ENCODE measurements at places on chromosomes 2 and 18.

GRCh38 chr2:70143314-70144150 lies 47.3 kb downstream of the C2orf42 start:
- no peak for DNase-seq

DNA sequence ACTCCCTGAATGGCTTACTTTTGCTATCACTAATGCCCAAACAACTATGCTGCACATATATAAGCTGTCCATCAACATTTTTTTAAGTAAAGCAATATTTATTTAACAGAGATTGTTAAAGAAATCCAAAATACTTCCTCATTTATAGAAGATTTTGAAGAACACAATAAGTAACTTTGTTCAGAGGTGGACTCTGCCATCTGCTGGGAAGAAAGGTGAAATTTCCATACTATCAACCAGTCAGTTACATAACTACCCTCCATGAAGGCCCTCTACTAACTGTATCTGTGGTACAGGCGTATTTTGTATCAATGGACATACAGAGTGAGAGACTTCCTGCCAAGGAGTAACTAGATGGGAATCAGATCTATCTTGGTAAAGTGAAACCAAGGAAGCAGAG lies 106.0 kb downstream of the DTNB start:
- DNase-seq: peak; percentile 29

DNA sequence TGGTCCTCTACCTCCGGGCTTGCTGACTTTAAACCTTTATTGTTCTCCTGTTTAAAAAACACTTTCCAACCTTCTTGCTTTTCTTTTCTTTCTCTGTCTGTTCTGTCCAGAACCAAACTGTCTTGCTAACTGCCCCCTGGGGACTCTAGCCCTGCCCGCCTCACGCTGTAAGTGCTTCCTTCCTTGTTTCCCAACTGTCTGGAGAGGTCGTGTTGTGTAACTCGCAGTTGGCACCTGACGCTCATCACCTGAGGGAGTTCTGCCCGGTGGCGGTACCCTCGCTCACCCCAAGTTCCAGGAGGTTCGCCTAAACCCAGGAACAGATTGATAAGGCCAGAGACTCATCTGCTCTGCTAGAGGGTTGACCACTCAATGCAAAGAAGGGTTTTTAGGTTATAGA lies 123.4 kb downstream of the MTCL1 start:
- no peak for DNase-seq

GRCh38 chr2:176122052-176122682 lies 352 bp upstream of the HOXD9 start:
- peak; percentile 67 for DNase-seq

DNA sequence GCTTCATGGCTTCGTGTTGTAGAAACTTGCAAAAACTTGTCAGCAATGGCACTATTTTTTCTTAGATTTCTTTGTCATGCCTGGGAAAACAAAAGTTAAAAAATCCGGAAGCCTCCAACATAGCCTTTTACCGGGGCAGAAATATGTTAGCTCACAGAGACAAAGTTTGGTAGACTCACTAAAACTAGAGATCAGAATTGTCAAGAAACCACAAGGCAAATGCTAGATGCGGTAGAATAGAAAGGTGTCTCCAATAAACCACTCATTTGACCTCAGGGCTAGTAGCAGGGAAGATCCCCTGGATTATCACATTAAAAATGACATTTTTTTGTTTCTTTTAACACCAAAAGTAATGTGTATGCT lies 405 bp downstream of the CASP10 start:
- no peak for DNase-seq

- DNase-seq: no peak
Observed at GRCh38 chr2:165634855-165635254, 159.2 kb downstream of the GALNT3 start.

DNA sequence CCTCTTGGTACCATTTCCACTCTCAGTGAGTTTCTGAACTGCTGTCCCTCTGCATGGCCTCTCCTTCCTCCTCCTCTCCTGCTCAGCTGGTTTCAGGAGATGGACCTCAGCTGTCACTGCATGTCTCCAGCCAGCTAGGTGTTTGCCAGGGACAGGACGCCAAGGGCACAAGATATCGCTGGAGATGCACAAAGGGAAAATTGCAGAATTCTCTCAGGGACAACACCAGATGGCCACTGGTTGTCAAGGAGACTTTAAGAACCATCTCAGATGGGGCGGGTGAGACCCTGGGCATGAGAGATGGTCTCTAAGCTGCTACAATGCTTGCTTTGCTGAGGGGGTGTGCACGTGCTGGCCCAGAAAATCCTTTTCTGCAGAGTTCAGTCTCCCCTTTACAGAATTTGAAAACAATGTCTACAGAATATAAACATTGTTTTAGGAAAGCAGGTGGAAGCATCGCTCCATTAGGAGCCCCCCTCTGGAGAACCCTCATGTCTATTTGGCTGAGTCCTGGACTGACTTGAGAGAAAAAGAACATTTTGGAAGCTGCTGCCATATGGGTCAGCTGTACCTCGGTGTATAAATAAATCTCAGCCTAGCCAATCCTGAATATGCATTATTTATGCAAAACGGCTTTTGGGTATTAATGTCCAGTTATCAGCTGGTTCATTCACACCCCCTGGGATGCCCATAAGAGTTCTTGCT lies 57.8 kb upstream of the SPP2 start:
- no peak for DNase-seq

DNA sequence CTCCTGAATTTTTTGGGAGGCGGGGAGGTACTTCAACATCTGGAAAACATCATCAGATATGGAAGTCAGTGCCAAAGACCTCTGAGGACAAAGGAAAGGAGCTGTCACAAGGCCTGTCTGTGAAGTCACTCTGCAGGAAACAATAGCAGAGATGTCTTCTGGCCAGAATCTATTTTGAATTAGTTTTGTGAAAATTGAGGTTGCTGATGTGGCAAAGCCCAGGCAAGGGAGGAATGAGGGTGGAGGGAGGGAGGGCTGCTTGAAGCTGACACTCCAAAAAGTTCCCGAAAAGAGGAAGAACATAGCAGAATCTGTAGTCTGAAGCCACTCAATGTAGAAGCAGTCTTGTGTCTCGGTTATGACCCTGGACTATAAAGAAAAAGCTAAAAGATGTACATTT lies 151.1 kb upstream of the LHCGR start:
- no peak for DNase-seq

DNA sequence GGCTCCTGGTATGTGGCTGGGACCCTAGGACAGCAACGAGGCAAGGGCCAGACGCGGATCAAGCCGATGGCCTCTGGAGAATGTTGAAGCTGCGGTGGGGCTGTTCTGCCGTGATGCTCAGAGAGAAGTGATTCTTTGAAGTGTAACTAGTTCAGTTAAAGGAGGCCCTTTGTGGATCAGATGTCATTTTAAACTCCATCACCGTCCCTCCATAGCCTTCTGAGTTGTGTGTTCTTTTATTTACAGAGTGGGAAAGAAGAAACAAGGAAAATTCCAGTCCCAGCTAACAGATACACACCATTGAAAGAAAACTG lies 403 bp downstream of the PNO1 start:
- no peak for DNase-seq

DNA sequence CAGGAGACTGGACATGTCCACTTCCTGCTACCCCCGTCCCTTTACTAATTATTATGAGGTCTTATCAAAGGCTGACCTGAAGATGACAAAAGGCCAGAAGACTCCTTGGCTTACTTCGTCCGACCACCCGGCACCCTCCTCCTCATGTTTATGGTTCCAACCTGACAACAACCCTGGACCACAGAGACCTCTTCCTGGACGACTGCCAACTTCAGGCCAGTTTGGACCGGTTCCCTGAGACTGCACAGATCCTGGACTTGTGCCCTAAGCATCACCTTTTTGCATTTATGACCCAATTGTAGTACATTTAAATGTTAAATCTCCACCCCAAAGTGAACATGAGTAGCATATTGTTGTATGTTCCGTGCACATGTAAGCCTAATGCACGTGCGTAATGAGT lies 5.8 kb downstream of the DRC1 start:
- no peak for DNase-seq

- DNase-seq: no peak
Observed at GRCh38 chr2:10201201-10201600, 78.7 kb downstream of the RRM2 start.

- no peak for DNase-seq
Observed at GRCh38 chr18:73038336-73038735, 170.5 kb upstream of the NETO1 start.

DNA sequence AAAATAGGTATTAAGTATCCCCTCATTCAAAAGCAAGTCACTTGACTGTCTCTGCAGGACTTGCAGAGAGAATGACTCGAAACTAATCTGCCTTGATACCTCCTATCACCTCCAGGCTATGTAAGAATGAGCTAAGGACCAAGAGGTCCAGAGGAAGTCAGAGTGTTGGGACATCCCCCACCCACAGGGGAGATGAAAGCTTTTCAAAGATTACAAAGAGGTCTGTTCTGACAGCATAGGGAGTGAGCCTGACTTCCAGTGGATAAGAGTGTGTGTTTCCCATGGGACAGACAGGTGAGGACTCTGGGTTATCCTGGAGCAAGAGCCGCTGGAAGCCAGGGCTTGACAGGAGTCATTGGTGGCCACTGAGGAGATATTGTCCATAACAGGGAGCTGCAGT lies 85.0 kb upstream of the TACR1 start:
- DNase-seq: no peak

GRCh38 chr18:8800876-8801262 lies 95.5 kb downstream of the MTCL1 start:
- no peak for DNase-seq

DNA sequence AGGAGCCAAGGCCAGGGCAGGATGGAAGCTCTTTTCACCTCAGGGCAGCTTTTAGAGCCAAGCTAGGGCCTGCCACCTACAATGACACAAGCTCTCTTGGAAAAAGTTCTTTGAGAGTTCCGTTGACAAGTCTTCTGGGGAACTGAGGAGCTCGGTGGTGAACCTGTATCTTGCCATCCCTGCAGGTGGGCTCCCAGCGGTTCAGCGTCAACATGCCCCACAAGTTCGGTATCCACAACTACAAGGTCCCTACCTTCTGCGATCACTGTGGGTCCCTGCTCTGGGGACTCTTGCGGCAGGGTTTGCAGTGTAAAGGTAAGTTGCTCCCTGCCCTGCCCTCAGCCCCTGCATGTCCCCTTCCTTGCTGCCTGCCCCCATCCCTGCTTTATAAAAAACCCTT lies 312.8 kb upstream of the EPAS1 start:
- no peak for DNase-seq

- DNase-seq: no peak
Observed at GRCh38 chr2:168602846-168603401, 146.9 kb downstream of the CERS6 start.

- DNase-seq: no peak
Observed at GRCh38 chr2:232979871-232980461, 33.1 kb downstream of the NGEF start.

DNA sequence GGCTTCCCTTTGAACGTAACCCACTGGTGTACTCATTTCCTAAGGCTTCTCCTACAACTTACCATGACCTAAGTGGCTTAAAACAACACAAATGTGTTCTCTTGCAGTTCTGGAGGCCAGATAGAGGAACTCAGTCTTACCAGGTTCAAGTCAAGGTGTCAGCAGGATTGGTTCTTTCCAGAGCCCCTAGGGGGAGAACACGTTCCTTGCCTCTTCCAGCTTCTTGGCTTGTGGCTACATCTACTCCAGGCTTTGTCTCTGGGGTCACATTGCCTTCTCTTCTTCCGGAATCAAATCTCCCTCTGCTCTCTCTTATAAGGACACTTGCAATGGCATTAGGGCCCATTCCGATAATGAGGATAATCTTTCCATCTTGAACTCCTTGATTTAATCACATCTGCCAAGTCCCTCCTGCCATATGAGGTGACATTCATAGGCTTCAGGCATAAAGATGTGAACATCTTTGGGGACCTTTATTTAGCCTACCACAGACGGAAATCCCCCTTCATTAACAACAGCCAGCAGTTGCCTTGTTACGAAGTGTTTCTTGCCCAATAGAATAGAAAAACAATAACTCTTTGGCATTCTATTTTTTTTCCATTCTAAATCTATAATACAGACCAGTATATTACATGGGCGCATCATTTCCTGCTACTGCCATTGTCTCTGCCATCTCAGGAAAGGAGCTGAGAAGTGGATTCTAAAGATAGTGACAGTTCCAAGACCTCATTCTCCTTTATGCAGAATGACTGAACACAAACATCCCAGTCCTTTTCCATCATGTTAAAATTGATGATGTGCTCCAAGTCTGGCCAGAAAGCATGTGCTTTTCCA lies 362.0 kb downstream of the ZNF521 start:
- DNase-seq: no peak

DNA sequence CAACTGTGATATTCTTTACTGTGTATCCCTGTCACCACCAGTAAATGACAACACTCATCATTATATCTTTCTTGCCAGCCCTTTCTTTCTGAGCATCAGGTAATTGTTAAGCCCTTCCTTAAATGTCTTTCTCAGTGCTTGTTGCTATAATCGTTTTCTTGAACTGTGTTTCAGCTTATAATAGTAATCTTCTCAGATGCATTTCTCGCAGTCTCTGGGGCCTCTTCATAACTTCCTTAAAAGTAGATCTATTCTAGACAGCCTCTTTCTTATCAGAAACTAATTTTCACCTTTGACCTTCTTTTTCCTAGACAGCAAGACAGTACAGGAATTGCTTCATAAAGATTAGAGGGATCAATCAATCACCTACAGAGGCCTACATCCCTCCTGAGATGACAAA lies 648.1 kb downstream of the CPS1 start:
- no peak for DNase-seq

DNA sequence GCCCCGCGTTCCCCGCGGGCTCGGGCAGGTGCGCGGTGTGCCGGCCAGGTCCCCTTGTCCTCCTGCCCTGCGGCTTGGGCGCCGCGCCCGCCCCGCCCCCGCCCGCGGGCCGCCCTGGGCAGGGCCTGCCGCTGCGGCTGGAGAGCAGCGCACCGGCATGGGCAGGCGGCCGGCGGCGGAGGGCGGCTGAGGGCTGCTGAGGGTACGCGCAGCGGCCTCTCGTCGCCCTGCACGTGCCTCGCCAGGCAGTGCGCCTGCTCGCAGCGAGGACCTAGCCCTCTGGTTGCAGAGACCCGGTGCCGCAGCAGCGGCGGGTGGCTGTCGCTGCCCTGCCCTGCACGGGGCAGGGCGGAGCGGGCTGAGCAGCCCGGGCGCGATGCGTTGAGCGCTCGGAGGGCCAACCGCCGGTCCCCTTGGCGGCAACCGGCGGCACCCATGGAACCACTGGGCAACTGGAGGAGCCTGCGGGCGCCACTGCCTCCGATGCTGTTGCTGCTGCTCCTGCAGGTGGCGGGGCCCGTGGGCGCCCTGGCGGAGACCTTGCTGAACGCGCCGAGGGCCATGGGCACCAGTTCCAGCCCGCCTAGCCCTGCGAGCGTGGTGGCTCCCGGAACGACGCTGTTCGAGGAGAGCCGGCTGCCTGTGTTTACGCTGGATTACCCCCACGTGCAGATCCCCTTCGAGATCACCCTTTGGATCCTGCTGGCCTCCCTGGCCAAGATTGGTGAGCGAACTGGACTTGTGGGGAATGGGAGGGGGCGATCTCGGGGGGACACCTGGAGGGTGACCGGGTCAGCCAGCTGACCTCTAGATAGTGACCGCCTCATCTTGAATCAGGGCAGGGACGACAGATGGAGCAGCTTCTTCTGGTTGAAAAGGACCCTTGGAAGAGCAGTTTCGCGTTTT lies at the start of gene SLC9A2:
Gene SLC9A2, plus strand, starts transcription at position 140 of the 906 bp plus-strand sequence. Its CDS starts 296 bp downstream, at position 436.
- DNase-seq: no peak

GRCh38 chr2:231917280-231918066 lies 8.7 kb downstream of the NPPC start:
- DNase-seq: no peak

GRCh38 chr2:26583381-26583911 lies 57.7 kb downstream of the CIB4 start:
- no peak for DNase-seq
